Stromal cell of bone marrow (primary cell): ENCODE measurements at places on chromosomes 5 and 9.

DNA sequence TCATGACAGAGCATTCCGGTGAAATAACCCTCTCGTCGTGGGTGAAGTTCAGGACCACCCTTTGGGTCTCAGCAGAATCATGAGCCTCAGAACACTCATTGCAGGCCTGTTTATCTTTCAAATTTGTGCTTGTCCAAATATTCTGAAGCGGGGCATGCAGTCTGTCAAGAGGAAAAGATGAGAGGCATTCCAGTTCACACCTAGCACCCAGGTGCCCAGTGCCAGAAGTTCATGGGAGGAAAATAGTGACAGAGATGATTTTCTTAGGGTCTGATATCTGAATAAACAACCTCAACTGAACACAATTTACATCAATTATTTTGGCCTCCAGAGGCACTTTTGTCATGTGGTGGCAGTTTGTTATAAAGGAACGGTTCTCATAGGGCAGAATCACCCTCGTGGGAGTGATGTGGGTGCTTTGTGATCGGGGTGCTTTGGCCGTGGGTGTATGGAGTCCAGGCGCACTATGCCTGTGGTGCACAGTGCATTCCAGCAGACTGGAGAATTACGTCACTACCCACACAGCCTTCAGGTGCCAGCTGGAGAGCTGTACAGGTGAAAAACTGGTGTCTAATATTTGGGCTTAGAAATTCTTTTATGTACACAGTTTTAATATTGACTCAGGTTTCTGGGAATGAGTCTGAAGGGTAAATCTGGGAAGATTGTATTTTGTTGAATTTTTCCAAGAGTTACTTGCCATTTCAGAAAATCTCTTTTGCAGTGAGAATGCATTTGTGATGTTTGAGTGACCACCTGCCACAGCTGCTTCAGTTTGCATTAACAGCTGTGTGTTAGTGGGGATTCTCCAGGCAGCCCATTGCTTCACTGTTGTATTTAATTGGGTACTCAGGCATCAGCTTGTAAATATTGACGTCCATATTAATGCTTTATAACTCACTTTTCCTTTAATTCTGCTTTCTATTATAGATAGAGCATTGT, 289.3 kb downstream of the FANCC start:
- no peak for DNase-seq

DNA sequence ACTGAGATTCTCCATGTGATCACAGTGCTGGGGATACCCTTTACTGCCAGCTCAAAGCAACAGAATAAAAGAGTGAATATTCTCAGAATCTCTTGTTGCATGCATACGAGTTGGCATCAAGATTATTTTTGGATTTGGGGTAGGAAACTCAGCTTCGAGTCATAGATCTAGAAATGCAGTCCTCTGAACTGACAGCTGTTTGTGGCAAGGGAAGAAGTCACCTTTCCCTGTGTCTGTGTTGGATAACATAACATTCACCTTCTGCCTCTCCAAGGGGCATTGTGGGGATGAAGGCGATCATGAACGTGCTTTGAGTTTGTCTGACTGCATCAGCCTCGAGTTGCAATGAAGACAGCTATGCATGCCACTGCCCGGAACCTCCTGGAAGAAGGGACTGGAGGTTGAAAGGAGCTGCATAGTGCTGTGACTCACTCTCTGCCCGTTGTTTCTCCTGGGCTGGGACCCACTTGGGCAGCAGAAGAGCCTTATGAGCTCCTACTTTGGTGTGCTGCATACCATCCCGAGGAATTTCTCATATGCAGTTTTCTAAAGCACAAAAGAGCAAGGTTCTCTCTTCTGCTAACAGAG, 231.7 kb downstream of the ARHGAP26 start:
- DNase-seq, result no peak

GRCh38 chr5:161745392-161745791, 59.9 kb downstream of the GABRA6 start:
- no peak for DNase-seq

GRCh38 chr5:139038613-139039305, 159.4 kb downstream of the SIL1 start:
- no peak for DNase-seq

GRCh38 chr5:14296533-14297331, 153.6 kb downstream of the TRIO start:
- DNase-seq, result peak; percentile 13

- DNase-seq, result peak; percentile 39
Observed at GRCh38 chr5:168404365-168404764, 81.9 kb upstream of the RARS1 start.

- DNase-seq, result no peak
Observed at GRCh38 chr5:71456362-71456743, 902 bp downstream of the BDP1 start.

DNA sequence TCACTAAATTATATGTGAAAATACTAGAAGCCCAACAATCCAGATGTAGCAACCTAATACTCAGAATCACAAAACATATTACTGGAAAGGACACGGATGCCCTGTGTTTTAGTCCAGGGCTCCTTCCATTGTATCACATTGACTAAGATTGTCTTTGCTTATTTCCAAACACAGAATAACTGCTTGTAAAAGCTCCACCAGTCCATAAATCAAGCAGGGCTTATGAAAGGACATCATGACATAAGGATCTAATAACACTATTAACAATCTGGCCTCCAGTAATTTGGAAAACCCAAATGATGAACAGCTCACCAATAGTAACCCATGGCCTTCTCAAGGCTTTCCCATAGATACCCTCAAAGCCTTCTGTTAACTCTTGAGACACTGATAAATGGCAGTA, 39.8 kb downstream of the WDR41 start:
- no peak for DNase-seq

DNA sequence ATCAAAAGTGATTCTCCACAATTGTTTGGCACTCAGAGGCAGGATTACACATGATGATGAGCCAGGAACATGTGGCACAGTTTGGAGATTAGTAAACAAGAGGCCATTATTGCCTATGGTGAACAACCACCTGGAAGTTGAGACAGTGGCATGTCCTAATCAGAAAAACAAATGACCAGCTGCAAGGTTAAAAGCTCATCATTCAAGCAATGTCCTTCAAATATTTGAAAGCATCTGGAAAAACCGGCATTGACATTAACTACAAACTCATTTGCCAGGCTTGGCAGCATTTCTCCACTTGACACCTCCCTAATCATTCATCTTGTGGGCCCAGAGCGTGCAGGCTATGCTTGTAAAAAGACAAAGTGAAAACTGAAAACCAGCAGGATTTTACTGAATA, 80.6 kb upstream of the MEGF10 start:
- no peak for DNase-seq

DNA sequence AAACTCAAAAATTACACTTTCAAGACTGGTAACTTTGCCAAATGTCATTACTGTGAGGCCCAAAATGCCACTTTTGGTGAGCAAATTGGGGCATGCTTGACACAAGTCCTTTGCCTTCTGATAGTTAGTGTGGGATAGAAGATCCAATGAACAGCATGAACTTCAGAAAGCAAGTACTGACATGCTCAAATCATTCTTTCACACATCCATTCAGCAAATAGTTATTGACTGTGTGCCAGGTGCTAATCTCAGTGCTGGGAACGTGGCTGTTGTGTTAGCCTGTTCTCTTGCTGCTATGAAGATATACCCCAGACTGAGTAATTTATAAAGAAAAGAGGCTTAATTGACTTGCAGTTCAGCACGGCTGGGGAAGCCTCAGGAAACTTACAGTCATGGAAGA, 247.0 kb downstream of the CHSY3 start:
- no peak for DNase-seq

GRCh38 chr5:72248410-72248981, 71.5 kb downstream of the MRPS27 start:
- peak; percentile 87 for DNase-seq

DNA sequence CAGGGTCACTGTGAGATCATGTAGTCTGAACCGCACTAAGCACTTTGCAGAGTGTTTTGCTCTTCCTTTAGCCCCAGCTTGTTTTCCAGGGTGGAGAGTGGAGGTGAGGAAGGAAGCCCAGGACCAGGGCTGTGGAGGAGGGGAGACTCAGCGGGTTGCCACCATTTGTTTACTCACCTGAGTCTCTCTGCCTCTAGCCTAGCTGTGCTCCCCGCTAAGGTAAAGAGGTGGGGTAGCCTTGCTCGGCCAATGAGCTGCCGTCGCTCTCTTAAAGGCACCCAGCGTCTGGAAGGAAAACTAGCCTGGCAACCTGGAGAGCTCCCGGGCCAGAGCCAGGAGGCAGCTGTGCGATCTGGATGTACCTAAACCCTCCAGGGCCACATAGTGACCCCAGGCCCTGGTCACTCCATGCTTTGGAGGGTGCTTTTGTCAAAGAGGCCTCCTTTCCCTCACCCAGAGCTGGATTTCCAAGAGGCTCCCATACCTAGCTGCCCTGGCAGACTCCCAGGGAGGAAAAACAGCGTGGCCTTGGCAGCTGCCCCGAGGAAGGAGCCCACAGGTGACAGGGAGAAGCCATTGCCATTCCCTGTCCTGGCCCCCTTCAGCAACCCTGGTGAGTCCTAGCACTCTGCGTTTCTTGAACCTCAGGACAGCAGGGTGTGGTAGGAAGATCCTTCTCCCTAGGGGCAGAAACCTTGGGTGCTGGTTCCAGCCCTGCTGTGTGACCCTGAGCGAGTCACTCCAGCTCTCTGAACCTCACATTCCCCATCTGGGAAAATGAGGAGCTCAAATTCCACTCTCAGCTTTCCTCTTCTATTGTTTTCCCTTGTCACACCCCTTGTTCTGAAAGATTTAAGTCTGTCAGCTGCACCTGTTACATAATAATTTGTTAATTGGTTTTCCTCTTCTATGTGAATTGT, 42.4 kb upstream of the LARP1 start:
- DNase-seq, result no peak

DNA sequence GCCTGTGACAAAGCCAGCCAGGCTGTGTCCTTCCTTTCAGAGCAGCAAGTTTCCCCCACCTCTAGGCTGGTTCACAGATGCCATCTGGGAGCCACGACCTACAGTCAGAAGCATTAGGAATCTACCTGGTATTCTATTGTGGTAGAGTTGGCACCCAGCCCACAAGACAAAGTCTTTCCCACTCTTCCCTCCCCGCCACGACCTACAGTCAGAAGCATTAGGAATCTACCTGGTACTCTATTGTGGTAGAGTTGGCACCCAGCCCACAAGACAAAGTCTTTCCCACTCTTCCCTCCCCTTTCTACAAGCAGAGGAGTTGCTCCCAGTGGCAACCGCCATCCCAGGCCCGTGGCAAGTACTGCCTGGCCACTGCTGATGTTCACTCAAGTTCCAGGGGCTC, 157.8 kb upstream of the TNC start:
- DNase-seq, result no peak

GRCh38 chr5:38655691-38656090, 99.2 kb upstream of the LIFR start:
- no peak for DNase-seq

DNA sequence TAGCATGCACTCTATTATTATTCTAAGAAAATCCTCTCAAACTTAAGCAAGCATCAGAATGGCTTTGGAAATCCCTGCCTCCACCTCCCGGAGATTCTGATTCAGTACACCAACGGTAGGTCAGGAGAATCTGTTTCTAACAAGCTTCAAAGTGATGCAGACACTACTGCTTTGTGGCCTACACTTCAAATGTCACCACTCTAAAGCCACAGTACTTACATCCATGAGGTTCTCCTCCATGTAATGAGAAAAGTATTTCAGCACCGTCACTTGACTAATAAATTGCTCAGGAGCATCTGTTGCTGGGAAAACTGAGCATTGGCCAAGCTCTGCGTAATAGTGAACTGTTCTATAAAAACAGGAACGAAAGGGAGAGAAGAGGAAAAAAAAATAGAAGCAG, 4.8 kb downstream of the PLK2 start:
- DNase-seq, result no peak

- no peak for DNase-seq
Observed at GRCh38 chr5:10017786-10018185, 231.9 kb downstream of the ATPSCKMT start.

DNA sequence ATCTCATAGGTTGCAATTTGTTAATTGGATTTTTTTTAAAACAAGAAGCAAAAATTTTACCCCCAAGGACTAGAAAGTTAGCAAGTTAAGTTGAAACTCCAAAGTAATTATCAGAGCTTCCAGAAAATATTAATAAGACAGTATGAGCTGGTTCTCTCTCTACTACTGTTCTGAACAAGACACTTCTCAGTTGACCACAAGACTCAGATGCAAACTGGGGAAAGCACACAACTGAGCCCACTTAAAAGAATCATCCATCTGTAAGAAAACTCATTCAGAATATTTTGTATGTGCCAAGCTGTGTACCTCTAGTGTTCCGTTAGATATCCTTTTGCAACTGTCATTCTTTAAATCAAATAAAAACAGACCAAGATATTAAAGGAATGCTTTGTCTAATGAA, 60.0 kb downstream of the MAP1B start:
- no peak for DNase-seq

- no peak for DNase-seq
Observed at GRCh38 chr5:125199968-125200865, 453.8 kb upstream of the ZNF608 start.

DNA sequence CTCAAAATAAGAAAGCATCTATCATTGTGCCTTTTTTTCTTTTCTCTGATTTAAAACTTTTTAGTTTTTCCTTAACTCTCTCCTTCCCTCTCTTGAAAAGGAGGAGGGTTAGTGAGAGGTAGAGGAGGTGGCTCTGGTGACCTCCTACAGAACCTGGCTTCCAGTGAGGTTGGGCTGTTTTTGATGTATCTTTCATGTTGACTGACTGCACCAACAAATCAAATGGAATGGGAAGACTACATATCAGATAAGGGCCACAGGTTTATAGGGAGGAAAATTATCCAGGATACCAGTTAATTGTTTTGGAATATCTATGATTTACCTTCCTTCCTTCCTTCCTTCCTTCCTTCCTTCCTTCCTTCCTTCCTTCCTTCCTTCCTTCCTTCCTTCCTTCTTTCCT, 173.2 kb downstream of the ZSWIM6 start:
- DNase-seq, result no peak

GRCh38 chr9:126582427-126582826, 31.3 kb upstream of the LMX1B start:
- no peak for DNase-seq

- no peak for DNase-seq
Observed at GRCh38 chr5:74404574-74405508, 235.7 kb downstream of the ENC1 start.
